ENCODE measurements at places on chromosomes 7 and 10.

DNA sequence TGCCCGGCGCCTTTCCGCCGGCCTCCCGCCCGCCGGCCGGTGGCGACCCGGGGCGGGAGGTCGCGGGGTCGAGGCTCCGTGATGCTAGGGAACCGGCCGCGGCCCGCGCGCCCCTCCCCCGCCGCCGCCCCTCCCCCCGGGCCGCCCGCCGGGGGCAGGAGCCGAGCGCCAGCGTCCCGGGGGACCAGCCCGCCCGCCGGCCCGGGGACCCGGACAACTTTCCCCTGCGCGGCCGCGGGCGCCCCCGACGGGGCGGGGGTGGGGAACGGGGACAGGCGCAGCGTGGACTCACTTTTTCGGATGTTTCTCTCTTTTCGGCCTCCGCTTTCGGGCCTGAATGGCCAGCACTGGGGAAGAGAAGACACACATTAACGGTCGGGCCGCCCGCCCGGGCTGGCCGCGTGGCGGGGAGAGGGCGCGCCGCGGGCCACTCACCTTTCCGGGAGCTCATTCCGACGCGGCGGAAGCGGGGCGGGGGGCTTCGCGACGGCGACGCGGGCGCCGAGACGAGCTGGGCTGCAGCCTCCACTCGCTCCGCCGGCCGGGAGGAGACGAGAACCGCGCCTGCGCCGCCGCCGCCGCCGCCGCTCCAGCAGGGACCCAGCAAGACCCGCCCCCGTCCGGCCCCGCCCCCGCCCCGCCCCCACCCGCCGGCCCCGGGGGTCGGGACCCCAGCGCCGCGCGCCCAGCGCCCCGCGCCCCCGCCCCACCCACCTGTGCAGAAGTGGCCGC is at the start of gene SRPK2:
SRPK2 (minus strand) TSS at position 566 of the 732 bp plus-strand sequence.
- peak; percentile 46 for DNase-seq

DNA sequence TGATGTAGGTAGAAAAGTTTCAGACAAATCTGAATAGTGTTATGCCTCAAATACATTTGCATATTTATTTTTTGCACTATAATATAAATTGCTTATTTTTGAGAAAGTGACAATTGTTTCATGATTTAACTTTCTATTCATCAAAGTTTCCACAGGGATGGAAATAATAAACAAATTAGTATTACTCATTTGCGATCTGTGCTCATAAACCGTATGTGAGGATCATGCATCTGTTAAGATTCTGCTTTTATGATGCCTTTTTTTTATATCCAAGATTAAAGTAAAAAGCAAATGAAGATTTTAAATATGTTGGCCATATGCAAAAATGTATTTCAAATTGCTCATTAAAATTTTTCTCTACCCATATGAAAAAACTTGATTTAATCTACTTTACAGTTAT is 45.2 kb upstream of the CAV2 start:
- no peak for DNase-seq

- DNase-seq, result no peak
Measured at GRCh38 chr7:93921607-93922566, at the start of gene GNG11. TSS of gene GNG11 (plus strand) at chr7:93921735. CDS start at chr7:93922138, 403 bp downstream.

GRCh38 chr10:92290076-92290836 is 622 bp downstream of the CPEB3 start:
- DNase-seq, result peak; percentile 40

DNA sequence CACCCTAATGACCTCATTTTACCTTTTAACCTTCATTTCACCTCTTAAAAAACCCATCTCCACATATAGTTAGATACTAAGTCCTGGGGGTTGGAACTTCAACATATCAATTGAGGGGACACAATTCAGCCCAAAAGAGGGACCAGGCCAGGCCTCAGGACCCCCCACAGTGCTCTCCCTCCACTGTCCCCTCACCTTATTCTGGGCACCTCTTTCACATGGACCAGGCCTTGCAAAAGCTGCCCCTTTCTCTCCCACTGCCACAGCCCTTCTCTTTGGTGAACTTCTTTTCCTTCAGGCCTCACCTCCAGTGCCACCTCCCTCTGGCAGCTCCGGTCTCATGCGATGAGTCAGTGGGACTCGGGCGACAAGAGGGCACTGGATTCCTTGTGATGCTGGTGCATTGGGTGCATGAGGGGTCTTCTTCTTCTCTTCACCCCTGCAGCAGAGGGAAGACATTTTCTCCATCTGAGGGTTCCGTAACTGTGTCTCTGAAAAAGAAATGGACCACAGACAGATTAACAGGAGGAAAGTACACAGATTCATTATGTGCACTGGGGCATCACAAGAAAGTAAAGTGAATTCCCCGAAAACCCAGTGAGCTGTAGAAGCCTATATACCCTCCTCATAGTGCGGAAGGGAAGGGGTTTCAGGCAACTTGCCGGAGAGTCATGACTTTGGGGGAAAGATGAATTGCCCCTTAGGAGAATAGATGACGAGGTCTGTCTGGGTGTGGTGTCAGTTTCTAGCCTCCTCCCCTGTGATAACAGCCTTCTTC is 288.7 kb upstream of the IGFBP3 start:
- DNase-seq, result no peak

DNA sequence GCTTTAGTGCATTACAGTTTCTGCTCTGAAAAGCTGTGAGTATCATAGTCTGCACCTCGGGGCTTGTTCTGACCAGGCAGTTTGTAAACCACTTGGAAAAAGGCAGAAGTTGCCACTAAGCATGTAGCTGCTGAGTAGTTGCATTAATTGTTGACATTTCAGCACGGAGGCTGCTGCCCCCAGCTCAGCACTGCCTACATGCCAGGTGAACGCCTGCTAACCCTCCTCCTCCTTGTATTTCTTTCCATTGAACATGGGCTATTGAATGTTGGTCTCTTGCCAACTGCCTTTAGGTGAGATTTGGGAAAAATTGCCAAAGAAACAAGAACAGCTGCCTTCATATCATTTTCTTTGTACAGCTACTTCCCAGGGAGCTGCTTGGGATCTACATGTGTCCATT is 164.2 kb downstream of the RAPGEF5 start:
- DNase-seq, result no peak

DNA sequence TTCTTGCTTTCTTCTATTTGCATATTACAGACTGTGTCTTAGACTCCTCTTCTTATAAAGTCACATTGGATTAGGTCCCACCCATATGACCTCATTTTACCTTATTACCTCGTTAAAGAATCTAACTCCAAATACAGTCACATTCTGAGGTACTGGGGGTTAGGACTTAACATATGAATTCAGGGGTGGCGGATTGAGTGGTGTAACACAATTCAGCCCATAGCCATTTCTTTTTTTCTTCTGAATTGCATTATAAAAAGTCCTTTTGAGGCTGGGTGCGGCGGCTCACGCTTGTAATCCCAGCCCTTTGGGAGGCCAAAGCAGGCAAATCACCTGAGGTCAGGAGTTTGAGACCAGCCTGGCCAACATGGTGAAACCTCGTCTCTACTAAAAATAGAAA is 6.8 kb upstream of the HERC4 start:
- no peak for DNase-seq

- DNase-seq, result no peak
Measured at GRCh38 chr10:110376021-110376766, 71.5 kb upstream of the SMNDC1 start.

DNA sequence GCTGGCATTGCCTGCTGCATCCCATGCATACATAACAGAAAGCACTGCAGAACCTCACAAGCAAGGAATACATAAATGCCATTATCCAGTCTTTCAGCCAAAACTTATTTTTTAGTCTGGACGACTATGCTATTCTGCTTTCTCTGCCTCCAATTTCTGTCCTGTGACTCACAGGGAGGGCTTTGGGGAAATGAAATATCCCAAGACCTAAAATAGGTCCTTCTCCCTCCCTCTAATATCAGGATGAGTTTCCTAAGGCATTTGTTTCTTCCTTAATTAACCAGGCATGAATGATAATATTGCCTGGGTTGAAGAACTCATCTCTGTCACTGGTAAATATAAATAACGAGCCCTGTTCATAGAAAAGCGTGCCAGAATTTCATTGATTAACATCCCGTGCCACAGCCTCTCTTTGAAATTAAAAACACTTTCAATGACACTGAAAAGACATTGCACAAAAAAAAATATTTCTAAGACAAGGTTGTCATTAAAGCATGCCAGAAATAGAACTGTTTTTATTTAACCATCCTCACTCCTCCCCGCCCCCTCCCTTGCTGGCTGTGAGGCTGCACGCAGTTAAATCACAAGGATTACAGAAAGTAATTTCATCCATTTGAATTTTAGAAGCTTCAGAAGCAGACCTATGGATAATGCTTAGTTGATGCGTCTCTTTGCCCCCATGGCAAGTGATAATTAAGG is 103.0 kb upstream of the ANKRD1 start:
- DNase-seq, result peak; percentile 3

- DNase-seq, result no peak
Measured at GRCh38 chr7:50619684-50620083, 54.5 kb upstream of the DDC start.

DNA sequence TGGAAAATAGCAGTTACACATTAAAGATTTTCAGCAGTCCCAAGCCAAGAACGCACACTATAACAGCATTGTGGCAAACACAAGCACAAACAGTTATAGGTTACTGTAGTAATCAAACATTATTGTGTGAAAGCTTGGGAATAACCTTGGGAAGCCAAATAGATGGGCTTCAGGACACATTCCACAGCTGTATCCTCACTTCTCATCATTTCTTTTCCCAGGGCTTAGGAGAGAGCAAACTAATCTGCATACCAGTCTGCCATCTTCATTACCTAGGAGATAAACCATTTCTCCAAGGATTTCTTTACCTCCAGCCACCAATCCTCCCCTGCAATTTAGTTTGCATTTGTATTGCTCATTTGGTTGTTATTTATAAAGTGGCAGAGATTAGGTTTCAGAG is 352.4 kb downstream of the SH2D4B start:
- no peak for DNase-seq

DNA sequence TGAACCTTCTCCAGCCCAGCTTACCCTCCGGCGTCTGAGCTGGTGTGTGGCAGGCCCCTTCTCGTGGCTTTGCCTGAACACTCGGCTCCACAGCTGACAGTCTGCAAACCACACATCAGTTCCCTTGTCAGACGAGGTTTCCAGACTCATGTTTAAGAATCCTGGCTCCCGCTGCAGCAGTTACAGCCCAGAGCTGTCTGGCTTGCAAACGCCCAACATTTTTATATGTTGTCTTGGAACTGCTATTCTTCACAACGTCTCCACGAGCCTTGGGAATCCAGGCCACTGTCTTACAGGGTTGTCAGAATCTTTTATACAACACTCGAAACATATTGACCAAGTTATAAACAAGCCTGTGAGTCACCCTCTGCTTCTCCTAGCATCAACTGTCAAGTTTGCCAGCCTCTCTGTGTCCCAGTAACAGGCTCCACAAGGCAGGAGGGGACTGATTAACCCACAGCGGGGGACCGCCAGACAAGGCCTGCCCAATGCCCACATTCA is 68.1 kb downstream of the TNS3 start:
- no peak for DNase-seq

GRCh38 chr7:127882313-127882920 is 148.8 kb downstream of the LRRC4 start:
- no peak for DNase-seq

- DNase-seq, result no peak
Measured at GRCh38 chr7:91199601-91200000, 64.6 kb upstream of the FZD1 start.

DNA sequence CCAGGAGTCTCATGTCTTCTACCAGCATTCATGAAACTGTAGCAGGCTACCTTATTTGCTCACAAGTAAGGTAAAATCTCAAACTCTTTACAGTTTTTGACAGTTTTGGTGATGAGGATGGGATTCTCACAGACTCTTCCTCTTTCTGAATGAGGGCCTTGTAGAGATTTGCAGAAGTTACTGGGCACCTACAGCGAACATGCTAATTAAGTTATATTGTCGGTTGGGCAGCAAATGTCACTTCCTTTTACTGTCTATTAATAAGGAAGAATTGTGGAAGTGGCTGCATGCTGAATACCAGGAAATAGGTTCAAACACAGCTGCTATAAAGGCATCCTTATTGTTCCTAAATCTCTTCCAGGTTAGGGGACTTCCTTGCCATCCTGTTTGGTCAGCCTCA is 189.6 kb downstream of the DNAJC1 start:
- no peak for DNase-seq

GRCh38 chr7:159143780-159144757 is 598 bp downstream of the VIPR2 start:
- no peak for DNase-seq

- no peak for DNase-seq
Measured at GRCh38 chr10:79905322-79906314, 43.3 kb downstream of the SFTPD start.

DNA sequence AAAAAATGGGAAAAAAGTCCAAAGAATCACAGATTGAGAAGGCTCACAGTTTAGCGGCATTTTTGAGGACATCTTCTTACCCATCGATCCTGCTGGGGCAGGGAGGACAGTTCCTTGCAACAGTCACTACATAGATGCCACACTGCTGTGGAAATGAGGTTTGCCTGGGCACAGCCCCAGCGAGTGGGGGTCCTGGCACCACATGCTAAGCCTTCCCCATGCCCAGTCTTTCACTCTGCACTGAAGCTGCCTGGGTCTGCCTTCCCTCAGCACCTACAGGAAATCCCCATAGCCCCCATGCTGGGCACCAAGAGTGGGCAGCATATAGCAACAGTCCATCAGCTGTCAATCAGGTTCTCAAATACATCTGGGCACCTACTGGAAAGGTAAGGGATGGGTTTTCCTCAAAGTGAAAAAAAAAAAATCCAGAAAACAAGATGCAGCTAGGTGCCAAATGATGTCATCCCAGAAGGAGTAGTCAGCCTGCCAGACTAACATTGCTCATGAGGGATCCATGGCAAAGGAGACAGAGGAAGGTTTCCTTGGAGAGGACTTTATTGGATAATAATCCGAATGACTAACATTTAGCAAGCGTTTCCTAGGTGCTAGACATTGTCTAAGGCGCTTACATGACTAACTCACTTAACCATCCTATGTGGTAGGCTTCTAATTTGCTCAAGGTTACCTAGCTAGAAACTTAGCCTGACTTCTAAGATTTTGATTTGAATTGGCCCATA is 125.7 kb upstream of the CXCL12 start:
- no peak for DNase-seq

DNA sequence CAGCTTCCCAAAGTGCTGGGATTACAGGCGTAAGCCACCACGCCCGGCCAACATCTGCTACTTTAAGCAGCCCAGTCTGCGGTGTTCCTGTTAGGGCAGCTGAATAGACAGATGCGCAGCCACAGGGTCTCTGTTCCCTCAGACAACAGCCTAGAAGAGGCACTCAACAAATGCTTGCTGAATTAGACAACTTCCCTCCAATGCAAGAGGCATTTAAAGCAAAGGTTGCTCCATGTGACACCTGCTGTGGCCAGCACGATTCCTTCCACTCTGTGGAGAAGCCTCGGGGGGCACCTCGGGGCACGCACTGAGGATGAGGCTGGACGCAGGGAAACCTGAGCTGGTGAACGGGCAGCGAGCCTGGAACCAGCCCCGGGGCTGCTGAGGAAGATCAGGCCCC is 237.8 kb downstream of the MAD1L1 start:
- no peak for DNase-seq

GRCh38 chr10:48476279-48476982 is 128.4 kb downstream of the ARHGAP22 start:
- DNase-seq, result no peak

GRCh38 chr7:94392393-94392786 is 2.3 kb upstream of the COL1A2 start:
- DNase-seq, result no peak
